Fibroblast of upper back skin (primary cell): ENCODE measurements at places on chromosomes 13 and 19.

- no peak for DNase-seq
Measured at GRCh38 chr19:46429999-46430398, 1.3 kb upstream of the PNMA8C start.

DNA sequence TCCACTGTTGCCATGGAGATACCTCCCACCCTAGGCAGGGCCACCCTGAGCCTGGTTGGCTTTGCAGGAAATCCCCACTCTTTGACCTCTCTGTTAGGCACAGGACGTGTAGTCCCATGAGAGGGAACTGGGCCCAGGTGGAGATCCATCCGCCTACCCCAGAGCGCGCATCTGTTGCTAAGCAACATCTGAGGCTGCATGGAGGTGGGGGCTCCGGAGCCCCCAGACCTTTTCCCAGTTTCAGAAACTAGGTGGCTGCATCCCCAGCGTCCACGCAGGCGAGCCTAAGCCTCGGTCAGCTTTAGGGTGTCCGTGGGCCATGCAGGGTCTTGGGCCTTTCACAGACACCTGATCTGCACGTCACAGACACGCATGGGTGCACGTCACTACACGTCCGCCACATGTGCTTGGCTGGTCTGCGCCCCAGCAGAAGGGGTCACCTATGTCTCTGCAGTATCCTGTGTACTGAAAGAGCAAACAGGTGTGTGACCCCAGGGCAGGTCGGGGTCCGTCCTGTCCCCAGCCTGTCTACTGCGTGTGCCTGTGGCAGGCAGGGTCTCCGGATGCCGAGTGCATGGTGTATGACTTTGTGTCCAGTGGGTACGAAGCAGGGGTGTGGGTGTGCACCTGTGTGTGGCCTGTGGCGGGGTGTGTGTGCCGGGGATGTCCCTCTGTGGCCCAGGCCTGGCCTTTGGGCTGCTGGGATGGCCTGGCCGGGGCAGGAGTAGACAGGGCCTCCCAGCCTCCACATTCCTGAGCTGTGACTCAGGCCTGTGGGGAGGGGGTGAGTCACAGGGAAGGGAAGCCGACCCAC, 4.1 kb upstream of the CIRBP start:
- peak; percentile 88 for DNase-seq

DNA sequence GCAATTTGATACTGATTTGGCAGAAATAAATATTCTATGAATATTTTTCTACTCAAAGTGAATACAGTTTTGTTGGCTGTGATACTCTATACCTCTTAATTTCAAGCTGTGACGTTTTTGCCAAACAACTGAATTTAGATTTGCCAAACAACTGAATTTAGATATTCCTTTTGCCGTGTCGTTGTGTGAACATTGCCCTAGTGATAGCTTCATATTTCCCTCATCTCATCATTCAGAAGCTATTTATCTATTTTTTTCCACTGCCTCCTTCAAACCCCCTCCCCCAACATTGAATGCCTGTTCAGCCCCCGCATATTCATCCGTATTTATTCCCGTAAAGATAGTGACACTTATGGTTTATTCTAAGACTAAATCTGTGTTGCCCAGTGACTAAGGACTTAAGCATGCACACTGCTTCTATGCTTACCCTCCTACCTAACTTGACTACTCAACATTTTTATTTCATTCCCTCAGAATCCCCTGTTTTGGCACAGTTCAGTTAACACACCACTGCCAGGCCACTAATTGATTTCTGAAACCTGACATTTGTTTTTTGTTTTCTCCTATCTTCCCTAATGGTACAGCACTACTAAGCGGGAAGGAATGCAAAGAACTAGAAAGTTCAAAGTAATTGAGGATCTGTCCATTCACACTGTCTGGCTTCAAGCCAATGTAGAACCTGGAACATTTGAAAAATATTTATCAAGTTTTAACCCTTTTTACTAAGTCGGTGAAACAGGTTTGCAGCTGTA, 2.8 kb upstream of the KLF5 start:
- peak; percentile 85 for DNase-seq

GRCh38 chr19:16737911-16738310, 18.3 kb downstream of the NWD1 start:
- DNase-seq: no peak

DNA sequence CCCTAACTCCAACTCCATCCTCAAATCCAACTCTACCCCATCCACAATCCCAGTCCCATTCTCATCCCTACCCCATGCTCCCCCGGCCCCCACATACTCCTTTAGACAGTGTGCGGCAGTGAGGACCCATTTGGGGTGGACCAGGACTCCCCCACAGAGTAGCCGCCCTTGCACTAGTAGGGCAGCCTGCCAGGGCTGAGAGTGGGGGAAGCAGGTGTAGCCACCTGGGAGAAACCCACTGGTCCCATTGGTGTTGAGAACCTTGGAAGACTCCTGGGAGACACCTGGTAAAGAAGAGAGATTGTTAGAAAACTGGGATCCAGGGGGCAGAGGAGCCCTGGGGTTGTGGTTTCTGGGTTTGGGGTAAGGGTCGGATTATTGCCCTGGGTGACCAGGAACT, 4.6 kb downstream of the KLK13 start:
- no peak for DNase-seq

GRCh38 chr19:47020992-47021496, 1.4 kb downstream of the NPAS1 start:
- DNase-seq: no peak

DNA sequence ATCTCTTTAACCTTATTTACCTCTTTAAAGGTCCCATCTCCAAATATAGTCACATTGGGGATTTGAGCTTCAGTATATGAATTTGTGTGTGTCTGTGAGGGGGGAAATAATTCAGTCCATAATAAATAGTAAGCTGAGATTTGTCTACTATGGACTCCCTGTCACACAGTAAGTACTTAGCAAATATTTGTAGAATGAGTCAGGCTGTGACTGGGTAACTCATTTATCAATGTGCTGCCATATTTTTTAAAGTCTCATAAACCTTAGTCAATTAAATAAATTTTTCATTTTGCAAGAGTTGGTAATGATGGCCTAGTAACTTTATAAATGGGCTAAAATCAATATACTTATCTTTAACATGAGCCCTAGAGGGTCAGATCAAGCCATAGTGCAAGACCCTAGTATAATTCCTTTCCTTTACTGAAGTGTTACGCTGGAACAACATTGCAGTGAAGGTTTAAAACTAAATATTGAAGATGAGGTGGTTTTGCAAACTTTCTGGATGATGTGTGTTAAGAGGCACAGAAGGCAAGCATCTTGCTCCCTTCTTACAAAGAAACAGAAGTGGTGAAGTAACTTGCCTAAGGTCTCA, 305.1 kb downstream of the KCNRG start:
- peak; percentile 74 for DNase-seq

DNA sequence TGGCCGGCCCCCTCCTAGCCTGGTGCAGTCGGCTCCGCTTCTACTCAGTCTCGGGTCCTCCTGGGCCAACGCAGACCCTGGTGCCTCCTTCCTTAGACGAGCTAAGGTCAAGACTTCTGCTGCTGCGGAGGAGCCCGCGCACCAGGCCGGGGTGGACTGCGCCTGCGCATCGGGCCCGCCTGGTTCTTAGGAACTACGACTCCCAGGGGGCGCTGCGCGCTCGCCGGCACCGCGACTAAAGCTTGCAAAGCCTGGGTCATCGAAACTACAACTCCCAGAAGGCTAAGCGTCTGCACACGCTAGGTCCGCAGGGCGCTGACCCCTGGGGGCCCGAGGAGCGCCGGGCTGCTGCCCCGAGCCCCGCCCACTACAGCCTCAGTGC, at the start of gene ZNF835:
TSS of gene ZNF835 (minus strand) at position 145 of the 382 bp plus-strand sequence. CDS start 6,559 bp downstream, outside the sequence.
- DNase-seq: no peak

- DNase-seq: no peak
Measured at GRCh38 chr19:44912854-44913253, 1.6 kb upstream of the APOC1 start.

DNA sequence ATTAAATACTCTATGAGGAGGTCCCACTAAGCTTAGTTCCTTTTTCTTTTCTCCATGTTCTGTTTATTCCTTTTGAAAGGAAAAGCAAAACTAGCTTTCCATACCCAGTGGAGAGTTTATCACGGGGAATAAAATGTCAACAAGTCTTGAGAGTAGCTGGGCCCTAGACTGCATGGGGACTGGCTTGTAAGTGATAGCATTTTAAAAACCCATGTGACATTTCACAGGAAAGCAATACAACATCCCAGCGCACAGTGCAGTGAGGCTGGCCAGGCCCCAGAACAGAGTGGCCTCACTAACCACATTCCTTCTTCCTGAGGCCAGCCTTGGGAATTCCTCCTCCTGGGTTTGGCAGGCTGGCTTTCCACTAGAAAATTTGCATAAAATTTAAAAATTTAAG, 149.8 kb downstream of the DLEU7 start:
- peak; percentile 72 for DNase-seq

- no peak for DNase-seq
Measured at GRCh38 chr13:66462187-66462586, 767.9 kb downstream of the PCDH9 start.

- DNase-seq: no peak
Measured at GRCh38 chr19:45283443-45284033, 32.5 kb downstream of the MARK4 start.

DNA sequence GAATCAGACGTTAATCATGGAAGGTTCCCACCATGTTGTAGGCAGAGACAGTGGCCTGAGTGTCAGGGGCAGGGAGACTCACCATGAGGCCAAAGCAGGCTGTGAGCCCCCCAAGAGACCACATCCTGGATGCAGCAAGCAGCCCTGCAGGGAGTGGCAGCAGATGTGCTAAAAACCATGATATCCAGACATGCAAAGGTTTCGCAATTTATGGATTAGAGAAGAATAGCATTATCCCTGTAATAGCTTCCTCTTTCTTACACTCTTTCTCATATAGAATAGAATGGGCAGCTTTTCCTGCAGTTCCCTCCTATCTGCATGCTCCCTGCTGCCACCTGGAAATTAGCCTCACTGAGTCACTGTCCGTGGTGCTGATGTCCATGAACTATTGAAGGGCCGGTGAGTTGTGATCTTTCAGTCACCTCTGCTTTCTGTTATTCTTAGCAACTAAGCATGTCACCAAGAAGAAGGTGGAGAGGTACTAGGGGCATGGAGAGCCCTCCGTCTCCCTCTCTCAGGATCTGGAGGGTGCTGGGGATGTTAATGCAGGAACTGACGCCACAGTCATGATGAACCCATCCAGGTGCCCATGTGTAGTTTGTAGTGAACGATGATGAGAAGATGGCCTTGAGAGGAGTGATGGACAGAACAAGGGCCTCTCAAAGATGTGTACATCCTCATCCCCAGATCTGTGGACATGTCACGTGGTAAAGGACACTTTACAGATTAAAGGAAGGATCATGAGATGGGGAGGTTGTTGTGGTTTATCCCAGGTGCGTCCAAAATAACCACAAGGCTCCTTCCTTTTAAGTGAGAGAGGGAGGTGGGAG, 9.9 kb downstream of the CEACAM4 start:
- no peak for DNase-seq

DNA sequence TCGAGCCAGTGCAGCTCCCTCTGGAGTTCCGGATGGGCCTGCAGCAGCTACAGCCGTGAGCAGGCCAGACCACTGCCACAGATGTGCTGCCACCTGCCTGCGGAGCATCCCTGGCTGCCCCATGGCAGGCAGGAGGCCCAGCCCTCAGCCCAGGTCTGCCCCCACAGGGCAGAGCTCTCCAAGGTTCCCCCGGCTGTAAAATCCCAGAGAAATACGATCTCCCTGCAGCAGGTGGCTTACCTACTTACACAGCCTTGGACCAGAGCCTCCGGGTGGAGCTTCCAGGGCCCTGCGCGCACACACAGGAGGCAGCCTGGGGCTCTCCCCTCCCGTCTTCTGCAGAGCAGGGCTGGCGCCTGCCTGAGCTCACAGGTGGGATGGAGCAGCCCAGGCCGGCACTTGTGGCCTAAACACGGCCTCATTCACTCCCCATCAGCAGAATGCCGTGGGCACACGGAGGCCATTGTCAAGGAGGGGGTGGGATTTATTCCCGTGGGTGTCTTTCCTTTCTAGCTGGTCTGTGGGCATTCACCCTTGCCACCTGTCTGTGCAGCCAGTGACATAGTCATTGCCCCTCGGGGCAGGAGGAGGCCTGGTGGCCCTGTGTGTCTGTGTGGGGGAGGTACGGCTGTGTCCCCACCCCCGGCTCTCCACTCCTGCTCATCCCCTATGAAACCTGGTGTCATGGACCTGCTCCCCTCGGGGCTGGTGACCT, 118.0 kb downstream of the KDM4B start:
- DNase-seq: no peak

DNA sequence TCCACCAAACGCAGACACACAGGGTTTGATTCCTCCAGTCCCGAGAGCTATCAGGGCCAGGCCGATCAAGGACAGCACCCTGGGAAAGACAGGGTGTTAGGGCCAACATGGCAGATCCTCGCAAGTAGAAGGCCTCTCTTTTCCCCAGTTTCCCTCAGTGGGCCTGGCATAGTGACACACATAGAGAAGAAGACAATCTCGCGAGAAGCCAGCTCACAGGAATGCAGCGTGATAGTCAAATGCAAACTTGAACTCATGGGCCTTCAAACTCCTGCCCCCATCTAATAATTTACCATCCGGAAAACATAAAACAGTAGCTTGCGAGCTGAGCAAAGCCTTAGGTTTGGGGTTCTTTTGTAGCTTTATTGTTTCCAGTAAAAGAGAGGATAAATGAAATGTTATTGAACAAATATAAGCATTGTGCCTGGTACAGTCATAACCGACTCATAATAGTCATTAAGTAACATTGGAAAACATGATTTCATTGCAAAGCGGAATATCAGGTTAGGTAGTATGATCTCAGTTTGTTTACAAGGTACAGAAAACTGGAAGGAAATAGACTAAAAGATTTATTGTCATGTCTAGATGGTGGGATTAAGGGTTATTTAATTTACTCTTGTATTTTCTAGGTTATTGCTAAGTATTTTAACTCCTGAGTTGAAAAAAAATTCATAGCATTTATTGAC, 30.5 kb downstream of the SLC15A1 start:
- DNase-seq: no peak
